Activated gamma-delta T cell (primary cell): ENCODE measurements at places on chromosomes 2 and 18.

GRCh38 chr2:215614296-215614695 lies 178.4 kb upstream of the FN1 start:
- DNase-seq, result no peak

- DNase-seq, result no peak
These were observed 23.6 kb downstream of the ITPRID2 start for GRCh38 chr2:181915102-181915501.

GRCh38 chr2:231926761-231927565 lies 767 bp upstream of the NPPC start:
- no peak for DNase-seq

DNA sequence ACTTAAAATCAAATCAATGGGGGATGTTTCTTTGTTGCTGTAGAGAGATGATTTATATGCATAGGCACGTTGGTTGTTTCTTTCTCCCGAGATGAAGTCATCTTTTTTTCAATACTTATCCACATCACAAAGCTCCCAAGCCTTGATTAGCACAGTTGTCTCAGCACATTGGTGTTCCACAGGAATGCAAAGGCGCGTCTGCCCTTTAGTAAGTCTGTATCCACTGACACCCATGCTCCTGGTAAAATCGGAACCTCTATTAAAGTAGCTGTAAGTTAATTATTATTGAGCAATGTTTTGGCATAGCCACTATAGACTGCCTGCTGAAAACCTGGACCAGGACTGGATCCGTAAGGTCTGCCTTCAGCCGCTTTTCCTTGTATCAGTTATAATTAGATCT lies 77.6 kb upstream of the RBM44 start:
- DNase-seq, result no peak

DNA sequence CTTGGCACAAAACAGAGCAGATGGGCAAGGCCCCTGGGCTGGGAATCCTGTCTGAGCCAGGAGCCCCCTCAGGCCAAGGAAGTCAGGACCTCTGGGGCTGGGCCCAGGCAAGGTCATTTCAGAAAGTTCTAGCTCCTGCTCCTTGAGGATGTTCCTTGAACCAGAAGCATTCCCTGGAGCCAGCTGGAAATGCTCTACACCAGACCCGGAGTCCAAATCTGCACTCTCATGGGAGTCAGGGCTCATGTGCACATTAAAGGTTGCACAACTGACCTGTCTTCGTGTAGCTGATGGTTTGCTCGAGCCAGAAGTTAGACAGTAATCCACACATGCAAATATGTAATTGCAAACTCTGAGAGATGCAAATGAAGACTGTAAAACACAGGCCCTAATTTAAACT lies 18.0 kb downstream of the PARD6G start:
- DNase-seq, result no peak

GRCh38 chr18:21571772-21572171 lies 28.7 kb downstream of the ESCO1 start:
- DNase-seq, result no peak

DNA sequence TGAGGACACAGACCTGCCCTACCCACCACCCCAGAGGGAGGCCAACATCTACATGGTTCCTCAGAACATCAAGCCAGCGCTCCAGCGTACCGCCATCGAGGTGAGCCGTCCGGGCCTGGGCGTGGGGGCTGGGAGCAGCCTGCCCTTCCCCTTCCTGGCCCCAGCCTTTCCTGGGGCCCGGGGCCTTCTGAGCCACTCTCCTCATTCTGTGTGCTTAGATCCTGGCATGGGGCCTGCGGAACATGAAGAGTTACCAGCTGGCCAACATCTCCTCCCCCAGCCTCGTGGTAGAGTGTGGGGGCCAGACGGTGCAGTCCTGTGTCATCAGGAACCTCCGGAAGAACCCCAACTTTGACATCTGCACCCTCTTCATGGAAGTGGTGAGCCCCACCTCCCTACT lies 157.9 kb downstream of the DYSF start:
- DNase-seq, result no peak

GRCh38 chr18:73283032-73283431 lies 415.2 kb upstream of the NETO1 start:
- no peak for DNase-seq

GRCh38 chr2:60880643-60881046 lies 729 bp upstream of the REL start:
- no peak for DNase-seq

- no peak for DNase-seq
These were observed 80.0 kb downstream of the MAP4K3 start for GRCh38 chr2:39356922-39357639.

DNA sequence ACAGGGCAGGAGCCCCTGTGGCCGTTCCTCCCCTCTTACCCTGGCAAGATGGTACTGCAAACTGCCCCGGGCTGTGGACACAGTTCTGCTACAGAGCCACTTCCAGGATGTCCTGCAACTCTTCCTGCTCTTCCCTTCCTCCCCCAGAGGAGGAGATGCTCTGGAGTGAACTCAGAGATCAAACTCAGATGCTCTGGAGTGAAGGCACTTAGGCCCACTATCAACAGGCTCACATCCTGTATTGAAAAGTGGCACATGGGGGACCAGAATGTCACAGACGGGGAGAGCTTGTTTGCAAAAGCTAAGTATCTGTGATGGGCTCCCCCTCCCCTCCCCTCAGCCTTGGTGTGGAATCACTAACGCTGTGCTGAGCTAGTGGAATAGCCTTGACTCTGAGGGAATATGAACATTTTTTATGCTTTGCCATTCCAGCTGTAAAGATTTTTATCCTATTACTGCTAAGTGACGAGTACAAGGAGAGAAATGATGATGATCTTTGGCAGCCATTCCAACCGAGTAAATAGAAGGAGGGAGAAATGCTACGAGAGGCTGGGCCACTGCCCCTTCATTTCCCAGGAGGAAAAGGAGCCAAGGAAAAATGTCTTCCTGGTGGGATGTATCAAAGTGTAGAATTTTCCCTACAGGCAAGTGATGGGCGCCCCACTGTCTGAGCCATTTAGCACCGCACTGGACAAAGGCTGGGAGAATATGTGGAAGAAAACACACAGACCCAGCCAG lies 152.6 kb downstream of the GALNT14 start:
- no peak for DNase-seq

- no peak for DNase-seq
These were observed 325.4 kb downstream of the ERBB4 start for GRCh38 chr2:212213191-212213590.

- DNase-seq, result no peak
These were observed 1246.0 kb upstream of the ZEB2 start for GRCh38 chr2:145765874-145766273.

- no peak for DNase-seq
These were observed 328.2 kb upstream of the LRATD1 start for GRCh38 chr2:14304326-14304725.

DNA sequence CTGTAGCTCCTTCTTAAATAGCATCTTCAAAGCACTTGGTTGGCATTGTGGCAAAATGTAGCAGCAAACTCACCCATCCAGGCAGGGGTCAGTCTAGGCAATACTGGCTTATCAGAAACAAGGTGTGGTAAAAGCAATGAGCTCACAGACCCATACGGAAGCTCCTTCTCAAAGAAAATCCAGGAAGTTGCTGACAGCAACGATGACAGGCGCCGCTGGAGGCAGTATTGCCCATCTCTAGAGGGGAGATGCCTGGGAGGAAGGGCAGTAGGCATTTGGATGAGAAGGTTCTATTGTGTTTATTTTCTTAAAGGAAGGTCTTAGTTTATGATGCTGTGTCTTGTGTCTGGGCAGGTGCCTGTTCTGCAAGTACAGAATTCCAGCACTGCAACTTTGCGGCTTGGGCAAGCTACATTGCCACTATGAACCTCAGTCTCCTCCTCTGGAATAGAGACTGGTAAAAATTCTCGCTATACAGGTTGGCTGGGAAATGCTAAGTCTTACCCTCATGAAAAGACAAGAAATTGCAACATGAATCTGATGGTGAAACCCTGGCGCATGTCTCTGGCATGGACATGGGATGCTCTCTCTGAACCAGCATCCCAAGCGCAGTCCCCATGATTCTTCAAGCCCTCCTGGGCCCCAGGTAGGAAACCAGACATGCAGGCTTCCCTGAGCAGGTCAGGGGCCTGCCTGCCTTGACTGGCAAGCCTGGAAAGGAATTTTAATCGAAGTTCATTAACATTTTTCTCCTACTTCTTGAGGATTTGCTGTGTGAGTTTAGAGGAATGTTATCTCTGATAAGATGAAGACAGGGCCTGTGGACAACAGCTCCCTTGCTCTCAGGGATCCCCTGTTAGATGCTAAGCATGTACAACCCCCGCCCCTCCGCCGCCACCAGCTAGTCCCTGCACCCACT lies 156.0 kb downstream of the TFCP2L1 start:
- no peak for DNase-seq

GRCh38 chr18:21115519-21116411 lies 4.2 kb upstream of the ROCK1 start:
- no peak for DNase-seq

DNA sequence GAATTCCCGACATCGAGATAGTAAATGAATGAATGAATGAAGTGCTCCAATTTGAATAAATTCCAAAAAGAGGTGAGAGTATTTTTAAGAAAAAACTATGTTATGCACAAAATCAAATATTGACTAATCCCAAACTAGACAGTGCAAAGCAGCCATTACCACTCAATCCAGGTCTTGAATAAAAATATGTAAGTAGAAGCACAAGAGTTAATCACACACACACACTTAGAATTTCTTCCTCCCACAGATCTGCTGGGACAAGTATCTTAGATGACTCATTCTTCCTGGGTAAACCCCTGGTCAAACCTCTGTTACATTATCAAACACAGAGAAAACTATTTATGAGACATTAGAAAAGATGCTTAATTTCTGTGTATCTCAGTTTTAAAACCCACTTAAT lies 102.0 kb downstream of the PLA2R1 start:
- DNase-seq, result no peak

DNA sequence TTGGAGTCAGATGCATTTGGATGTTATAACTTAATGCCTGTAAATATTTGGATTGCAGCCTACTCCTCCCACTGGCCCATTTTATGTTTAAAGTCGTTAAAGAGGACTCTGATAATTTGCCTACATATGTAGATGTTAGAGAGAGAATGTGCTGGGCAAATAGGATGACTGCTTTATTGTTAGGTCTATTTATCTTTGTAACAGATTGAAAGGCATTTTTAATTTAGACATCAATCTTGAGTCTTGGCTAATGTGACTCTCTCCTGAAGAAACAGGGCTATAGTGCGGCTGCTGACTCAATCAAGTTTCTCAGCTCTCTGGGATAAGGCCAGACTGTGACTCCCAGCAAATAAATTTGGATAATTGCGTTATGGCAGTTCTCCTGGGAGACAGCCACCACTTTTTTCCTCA lies 1101.4 kb downstream of the CBLN2 start:
- DNase-seq, result no peak

GRCh38 chr18:36672437-36673344 lies 156.1 kb downstream of the TPGS2 start:
- DNase-seq, result no peak

GRCh38 chr18:45376193-45376592 lies 239.1 kb upstream of the SLC14A2 start:
- DNase-seq, result no peak

GRCh38 chr2:211864328-211864727 lies 674.3 kb downstream of the ERBB4 start:
- no peak for DNase-seq

DNA sequence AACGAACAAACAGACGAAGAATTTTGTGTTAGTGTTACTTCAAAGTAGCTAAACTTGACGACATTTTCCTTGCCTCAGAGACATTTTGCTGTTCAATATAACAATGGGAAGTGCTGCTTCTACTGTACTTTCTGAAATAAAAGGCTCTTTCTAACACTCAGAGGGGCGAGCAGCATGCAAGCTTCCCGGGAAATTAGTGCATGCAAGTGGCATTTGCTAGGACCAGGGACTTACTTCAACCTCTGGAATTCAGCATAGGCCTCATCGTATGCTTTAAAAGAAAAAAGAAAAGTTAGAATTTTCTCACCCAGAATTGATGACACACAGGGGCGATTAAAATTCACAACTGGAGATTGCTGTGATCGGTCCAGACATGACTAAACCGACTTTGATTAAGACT lies 62.5 kb upstream of the LPIN2 start:
- DNase-seq, result no peak

GRCh38 chr2:121355488-121355887 lies 70.5 kb upstream of the TFCP2L1 start:
- no peak for DNase-seq

DNA sequence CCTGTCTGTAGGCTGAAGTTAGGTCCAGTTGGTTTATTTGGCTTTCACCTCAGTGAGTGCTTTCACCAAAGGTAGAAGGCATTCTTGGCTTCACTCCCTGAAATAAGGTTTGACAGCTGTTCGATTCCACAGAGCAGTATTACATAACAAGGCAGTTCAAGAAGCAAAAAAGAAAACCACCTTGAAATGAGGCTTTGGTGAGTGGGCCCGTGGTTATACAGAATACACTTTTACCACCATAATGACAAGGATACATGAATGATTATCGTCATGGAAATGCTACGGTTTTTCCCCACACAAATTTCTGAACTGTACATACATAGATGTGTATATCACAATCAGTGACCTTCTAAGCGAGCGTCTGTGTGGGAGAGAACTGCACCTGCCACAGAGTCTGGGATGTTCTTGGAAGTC lies 80.0 kb upstream of the CHRNA1 start:
- DNase-seq, result no peak

GRCh38 chr2:46256563-46257142 lies 40.6 kb upstream of the EPAS1 start:
- DNase-seq, result no peak

GRCh38 chr2:240392948-240393830 lies 42.3 kb upstream of the GPC1 start:
- no peak for DNase-seq

GRCh38 chr2:159968279-159968900 lies 94.0 kb downstream of the PLA2R1 start:
- no peak for DNase-seq

DNA sequence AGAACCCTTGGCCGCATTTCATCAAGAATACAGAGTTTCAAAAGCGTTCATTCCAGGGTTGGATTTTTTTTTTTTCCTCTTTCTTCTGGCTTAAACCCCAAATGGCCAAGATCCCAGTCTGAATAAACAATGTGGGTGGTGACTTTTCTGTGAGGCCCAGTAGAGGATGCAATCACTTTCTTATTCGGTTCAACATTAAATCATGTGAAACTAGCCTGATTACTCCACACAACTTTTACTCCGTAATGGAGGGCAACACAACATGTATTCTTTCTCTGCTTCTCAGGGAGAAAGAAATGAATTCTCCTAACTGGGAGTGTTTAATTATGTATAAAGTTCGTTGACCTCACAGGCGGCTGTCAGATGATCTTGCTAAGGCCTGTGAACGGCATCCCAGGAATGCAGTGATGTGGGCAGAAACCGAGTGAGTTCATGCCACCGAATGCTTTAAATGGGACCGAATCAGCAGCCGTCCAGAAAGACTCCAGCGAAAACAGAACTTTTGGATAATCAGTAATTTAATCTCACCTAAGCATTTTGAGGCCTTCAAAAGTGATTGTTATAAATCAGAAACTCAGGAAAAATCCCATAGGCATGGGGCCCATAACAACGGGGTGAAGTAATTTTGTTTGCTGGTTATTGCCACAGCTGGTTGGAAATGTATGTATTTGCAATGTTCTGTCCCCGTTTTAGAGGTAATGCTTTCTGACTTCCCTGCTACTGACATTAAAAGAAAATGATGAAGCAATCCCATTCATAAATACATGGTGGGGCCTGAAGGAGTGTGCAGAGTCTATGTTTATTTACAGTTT lies 81.5 kb downstream of the BCL2 start:
- no peak for DNase-seq

- DNase-seq, result no peak
These were observed 131.3 kb downstream of the MAP4K4 start for GRCh38 chr2:101828673-101829334.
